ENCODE measurements at places on chromosomes 2 and 18.

DNA sequence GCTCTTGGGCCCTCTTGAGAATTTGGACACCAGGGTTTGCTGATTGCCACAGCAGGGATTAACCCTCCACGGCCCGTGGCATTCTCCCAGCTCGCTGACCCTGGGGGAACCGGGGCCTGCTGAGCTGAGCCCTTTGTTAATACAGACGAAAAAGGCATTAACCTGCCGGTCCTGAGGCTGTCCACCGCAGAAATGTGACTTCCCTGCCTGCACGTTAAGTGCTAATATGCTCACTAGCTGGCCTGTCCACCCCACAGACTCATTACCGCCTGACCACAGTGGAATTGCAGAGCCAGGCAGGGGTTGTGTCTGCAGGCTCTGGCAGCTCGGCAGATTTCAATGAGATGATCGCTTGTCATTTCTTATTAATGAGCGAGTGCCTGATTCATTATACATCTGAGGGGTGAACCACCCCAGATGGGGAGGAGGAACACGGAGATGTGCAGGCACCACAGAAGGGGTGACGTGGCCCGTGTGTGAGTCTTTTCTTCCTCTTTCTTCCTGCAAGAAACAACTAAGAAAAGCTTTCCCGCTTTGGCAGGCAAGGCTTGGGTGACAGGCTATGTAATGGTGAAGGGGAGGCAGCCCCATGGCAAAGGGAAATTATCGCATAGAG, 126.0 kb downstream of the GLI2 start:
- no peak for DNase-seq

DNA sequence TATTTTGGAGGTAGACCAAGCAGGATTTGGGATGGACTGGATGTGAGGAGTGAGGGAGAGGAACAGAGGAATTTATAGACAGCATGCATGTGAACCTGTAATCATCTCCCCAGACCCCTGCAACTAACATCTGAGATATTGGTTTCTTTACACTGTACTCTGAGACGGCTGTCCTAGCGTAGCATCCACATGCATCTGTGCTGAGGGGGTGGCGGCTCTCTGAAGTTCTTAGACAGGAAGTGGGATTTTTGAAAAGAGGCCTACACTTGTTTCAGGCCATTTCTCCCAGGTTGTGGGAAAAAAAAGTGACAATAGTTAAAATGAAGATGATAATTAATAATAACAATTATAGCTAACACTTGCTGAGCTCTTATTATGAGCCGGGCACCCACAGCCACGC, 150.2 kb upstream of the GATA6 start:
- no peak for DNase-seq

DNA sequence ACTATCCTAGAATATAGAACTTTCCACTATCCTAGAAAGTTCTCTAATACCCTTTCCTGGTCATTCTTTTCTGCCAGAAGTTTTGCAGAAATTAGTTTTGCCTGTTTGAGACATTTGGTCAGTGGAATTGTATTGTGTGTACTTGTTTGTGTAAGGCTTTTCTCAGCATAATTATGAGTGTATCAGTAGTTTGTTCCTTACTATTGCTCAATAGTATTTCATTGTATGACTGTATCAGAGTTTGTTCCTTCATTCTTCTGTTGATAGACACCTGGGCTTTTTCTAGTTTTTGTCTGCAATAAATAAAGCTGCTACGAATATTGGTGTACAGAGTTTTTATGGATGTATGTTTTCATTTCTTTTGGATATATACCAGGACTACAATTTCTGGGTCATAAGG, 27.2 kb downstream of the CCDC138 start:
- DNase-seq = no peak

- no peak for DNase-seq
Measured at GRCh38 chr2:43228321-43228751, 1.9 kb upstream of the ZFP36L2 start.

- DNase-seq = no peak
Measured at GRCh38 chr2:222433332-222434173, 9.2 kb downstream of the SGPP2 start.

DNA sequence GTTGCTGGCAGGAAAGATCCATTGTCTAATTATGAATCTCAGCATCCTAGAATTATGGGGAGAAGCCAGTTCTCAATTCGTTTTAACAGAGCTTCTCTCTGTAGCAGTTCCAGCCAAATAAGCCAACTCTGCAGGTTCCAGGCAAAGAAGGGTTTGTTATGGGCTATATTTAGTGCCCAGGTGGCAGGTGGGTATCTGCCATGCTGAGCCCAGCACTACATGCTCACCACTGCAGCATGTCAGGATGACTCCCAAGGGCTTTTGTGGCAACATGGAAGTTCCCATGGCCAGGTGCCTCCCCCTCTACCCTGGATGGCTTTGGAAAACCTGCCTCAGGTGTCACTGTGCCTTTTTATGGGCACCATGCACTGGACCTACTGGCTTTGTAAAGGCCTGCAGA, 137.7 kb upstream of the MSH6 start:
- DNase-seq = no peak

DNA sequence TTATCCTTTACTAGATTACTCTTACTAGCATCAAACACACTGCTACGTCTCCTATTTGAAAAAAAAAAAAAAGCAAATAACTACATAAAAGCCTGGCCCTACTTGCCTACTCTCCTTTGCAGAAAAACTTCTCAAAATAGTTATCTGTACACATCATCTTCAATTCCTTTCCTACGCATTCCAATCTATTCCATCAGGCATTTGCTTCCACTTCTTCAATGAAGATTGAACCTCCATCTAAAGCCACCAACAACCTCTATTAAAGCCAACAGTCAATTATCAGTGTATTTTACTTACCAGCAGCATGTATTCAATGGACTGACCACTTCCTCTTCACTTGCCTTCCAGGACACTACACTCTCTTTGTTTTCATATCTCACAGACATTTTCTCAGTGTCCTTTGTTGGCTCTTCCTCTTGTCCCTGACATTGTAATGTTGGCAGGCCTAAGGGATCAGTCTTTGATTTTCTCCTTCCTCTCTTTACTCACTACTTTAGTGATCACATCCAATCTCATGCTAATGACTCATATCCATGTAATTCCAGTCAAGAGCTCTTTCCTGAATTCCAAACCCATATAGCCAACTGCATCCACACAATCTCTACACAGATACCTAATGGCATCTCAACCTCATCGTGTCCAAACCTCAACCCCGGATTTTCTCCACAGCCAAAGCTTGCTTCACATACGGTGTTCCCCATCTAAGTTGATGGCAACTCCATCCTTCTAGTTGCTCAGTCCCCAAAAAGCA, 131.3 kb downstream of the CCDC148 start:
- no peak for DNase-seq

- no peak for DNase-seq
Measured at GRCh38 chr18:10170375-10170774, 256.6 kb downstream of the VAPA start.

DNA sequence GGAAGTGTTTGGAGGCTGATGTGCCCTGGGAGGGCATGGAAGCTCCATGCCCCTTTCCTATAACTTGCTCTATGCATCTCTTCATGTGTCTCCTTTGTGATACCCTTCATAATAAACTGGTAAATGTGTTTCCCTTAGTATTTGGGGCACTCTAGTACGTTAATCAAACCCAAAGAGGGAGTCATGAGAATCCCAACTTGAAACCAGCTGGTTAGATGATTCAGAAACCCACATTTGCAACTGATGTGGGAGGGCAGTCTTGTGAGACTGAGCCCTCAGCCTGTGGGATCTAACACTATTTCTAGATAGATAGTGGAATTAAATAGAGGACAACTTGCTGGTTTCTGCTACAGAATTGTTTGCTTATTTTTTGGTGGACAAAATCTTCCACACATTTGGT, 20.3 kb downstream of the ANKRD30B start:
- DNase-seq = no peak

Measured in activated CD4-positive, CD25-positive, alpha-beta regulatory T cell (primary cell).